Activated T-helper 9 cell treated with anti-CD3 and anti-CD28 coated beads, Interleukin-2, amount 50 U/mL, for 16 hours (primary cell): ENCODE measurements at places on chromosomes 2 and 18.

GRCh38 chr2:174623690-174624089, 26.1 kb upstream of the WIPF1 start:
- no peak for DNase-seq

GRCh38 chr2:40281021-40281940, 170.6 kb downstream of the SLC8A1 start:
- DNase-seq = no peak

GRCh38 chr2:132560562-132560961, 109.4 kb downstream of the LYPD1 start:
- DNase-seq = no peak

GRCh38 chr2:25592766-25593292, 80.5 kb downstream of the DTNB start:
- no peak for DNase-seq

- no peak for DNase-seq
These were observed 38.7 kb downstream of the ATP9B start for GRCh38 chr18:79107886-79108285.

DNA sequence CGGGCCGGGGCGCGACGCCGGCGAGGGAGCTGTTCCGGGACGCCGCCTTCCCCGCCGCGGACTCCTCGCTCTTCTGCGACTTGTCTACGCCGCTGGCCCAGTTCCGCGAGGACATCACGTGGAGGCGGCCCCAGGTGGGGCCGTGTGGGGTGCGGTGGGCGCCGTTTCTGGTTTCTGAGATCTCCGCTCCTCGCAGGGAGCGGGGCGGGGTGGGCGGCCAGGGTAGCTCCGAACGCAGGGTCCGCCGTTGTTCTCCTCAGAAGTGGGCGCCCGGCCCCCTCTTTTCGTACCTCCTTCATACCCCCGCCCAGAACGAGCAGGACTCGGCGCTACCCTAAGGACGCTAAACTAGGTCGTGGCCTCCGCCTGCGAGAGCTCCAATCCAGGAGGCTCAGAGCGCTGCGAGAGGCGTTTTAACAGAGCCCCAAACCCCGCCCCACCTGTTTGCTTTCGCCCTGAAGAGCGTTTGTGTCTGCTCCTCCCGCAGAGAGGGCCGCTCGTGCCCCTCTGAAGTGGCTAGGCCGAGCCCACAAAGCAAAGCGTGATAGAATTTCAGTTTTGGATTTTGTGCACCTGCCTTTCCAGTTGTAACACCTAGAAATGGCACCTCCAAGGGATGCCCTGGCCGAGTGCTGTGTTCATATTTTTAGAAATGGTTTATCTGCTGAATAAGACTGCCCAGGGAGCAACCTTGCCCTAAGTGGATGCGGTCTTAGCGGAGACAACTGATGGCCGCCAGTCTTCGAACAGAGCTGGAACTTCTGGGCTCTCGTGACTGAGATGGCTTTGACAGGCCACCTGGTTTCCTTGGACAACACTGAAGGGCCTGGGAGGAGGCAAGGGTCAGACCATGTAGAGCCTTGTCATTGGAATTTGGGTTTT, 626 bp downstream of the CAPN10 start:
- DNase-seq = peak; percentile 34

GRCh38 chr18:12659904-12660605, 2.1 kb upstream of the SPIRE1 start:
- peak; percentile 6 for DNase-seq

DNA sequence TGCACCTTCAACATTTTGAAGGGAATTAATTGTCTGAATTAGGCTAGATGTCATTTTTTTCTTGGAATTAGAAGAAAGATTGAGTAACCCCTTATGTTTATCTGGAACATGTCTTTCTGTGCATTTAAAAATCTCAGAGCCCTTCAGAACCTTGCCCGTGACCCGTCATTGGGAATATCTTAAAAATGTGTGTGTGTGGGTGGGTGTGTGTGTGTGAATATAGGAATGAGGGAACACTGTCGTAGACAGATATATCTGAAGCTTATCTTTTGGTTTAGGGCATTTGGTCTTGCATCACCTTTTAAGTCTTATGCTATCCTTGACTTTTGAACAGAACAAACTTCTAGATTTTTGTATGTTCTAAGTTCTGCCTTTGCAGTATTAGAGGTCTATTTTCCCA, 13.5 kb upstream of the IL1RL1 start:
- no peak for DNase-seq

DNA sequence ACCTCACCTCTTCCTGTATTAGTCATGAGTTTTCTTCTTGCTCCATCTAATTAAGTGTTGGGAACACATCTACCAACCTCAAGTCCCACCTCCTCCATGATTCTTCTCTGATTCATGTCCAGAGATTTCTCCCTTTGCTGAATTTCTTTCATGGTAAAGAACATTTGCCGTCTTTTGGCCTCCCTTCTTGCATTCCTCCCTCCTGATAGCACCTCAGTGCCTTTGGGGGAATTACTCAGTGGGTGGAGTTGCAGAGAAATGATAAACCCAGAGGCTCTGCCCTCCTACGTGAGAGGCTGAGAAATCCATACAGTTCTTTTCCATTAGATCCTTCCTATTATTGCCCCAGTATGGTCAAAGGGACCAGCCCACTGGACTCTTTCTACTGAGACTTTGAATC, 651.9 kb downstream of the SLC4A3 start:
- no peak for DNase-seq

DNA sequence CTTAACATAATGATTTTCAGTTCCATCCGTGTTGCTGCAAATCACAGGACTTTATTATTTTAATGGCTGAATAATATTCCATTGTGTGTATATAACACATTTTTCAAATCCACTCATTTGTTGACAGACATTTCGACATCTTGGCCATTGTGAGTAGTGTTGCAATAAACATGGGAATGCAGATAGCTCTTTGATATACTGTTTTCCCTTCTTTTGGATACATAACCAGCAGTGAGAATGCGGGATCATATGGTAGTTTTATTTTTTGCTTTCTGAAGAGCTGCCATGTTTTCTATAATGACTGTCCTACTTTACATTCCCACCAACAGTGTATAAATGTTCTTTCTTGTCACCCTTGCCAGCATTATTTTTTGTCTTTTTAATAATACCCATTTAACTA, 420.3 kb upstream of the CHAC2 start:
- no peak for DNase-seq

GRCh38 chr2:60152226-60152833, 401.1 kb downstream of the BCL11A start:
- DNase-seq = no peak

DNA sequence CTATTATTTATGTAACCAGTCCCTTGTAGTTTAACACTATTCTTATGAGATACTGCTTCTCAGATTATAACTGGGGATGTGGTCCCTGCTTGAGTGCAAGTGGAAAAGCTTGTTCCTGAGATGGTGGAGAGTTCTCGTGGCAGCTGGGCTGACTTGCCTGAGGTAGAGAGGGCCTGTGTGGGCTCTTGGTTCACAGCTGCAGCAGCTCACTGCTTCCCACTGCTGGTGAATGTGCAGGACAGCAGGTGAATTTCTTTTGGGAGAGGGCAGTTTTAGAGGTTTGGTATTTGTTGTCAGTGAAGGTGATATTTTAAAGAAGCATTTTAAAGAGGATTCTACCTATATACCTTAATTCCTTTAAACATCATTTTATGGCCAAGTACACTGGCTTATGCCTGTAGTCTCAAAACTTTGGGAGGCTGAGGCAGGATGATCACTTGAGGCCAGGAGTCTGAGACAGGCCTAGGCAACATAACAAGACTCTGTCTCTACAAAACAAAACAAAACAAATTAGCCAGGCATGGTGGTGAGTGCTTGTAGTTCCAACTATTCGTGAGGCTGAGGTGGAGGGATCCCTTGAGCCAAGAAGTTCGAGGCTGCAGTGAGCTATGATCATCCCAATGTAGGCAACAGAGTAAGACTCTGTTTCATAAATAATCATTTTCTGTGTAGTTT, 94.8 kb downstream of the MTA3 start:
- peak; percentile 21 for DNase-seq

- no peak for DNase-seq
These were observed 20.7 kb upstream of the UGP2 start for GRCh38 chr2:63820969-63821368.

DNA sequence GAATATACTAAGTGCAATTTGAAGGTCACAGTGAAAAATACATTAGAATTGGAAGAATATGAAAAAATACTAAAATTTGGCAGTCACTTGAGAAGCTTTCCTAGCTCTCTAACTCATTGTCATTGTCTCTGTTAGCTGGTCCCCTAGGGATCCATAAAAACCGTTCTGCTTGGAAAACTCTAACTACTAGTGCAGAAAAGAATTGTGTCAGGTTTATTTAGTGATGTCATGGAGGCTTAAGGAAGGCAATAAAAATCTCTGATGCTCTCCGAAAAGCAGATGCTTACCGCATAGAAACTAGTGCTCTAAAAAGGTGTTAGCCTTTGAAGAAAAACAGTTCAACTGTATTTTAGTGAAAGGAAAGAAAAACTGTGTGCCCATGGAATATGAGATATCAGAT, 150.1 kb upstream of the DLGAP1 start:
- DNase-seq = no peak
